Substantia nigra (tissue), 51 donors: ENCODE measurements at places on chromosomes 16 and 17.

- no peak for DNase-seq
These were observed 24.0 kb upstream of the ABCA5 start for GRCh38 chr17:69350911-69351310.

DNA sequence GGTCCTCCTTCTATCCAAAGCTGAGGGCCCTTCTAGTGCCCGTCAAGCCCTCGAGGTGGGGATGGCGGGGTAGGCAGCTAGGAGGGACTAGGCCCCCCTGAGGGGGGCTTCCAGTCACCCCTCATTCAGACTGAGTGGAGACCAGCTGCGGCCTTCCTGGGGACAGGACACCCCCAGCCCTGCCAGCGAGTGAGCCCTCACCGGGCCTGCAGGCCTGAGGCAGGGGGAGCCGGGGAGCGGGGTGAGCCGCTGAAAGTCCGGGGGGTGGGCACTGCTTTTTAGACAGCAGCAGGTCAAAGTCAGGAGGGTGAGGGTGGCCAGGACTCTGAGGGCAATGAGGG, 8.7 kb upstream of the KREMEN2 start:
- DNase-seq = no peak

- DNase-seq = no peak
These were observed 26.1 kb downstream of the SPG7 start for GRCh38 chr16:89534252-89534756.

GRCh38 chr16:15653227-15653626, 3.2 kb downstream of the NDE1 start:
- no peak for DNase-seq

DNA sequence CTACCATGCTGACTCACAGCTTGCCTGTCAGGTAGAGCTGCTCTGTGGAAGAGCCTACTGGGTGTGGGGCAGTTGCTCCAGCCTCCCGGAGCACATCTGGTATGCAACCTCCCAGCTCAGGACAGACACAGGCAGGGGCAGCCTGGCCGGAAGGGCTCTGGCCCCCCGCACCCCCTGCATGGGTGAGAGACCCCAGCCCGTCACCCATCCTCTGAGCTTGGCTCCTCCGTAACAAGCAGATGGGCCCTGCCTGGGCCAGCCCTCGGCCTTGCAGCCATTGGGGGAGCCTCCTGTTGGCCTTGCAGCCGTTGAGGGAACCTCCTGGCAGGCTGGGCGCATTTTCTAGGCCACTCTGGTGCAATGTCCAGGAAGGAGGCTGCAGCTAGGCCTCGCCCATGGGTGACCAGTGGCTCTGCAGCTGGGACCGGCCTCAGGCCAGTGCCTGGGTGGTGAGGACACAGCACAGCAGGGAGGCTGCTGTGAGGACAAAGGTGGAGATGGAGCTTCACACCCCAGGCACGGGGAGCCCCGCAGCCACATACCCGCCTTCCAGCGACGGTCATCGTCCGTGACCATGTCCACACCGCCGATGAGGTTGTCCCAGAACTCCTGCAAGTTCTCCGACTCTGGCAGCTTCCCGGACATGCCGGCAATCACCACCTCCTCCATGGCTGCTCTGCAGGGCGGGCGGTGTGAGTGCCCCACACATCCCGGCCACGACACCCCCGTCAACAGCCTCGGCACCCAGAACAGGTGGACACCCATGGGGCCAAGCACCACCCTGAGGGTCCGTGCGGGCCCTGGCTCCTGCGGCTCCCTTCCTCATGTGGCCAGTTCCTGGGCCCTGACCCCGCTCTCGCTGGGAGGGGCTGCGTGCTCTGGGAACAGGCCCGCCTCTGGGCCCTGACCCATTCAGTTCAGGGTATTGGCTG, 2.0 kb downstream of the FASN start:
- DNase-seq = no peak

GRCh38 chr16:84227548-84227947, 12.3 kb downstream of the KCNG4 start:
- no peak for DNase-seq

GRCh38 chr17:47757386-47757785, 24.4 kb downstream of the TBX21 start:
- DNase-seq = no peak

- no peak for DNase-seq
These were observed 1.8 kb downstream of the CDC42EP4 start for GRCh38 chr17:73309727-73310596.

DNA sequence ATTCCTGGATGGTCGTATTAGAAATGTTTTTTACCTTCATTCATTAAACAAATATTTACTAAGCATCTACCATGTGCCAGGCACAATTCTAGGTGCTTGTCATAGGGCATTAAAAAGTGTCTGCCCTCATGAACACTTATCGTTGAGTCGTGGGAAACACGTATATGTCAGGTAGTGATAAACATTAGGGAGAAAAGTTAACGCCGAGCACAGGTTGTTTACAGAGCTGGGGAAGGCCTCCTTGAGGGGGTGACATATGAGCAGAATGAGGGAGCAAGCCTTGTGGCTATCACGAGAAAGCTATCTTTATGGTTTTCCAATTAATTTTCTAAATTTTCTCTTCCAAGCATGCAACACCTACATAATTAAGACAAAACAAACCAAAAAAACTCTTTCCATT, 985 bp upstream of the ZNF213 start:
- no peak for DNase-seq
